ENCODE measurements at places on chromosomes 12 and 14.

- no peak for DNase-seq
Observed at GRCh38 chr14:98408024-98408555, 863.9 kb downstream of the BCL11B start.

DNA sequence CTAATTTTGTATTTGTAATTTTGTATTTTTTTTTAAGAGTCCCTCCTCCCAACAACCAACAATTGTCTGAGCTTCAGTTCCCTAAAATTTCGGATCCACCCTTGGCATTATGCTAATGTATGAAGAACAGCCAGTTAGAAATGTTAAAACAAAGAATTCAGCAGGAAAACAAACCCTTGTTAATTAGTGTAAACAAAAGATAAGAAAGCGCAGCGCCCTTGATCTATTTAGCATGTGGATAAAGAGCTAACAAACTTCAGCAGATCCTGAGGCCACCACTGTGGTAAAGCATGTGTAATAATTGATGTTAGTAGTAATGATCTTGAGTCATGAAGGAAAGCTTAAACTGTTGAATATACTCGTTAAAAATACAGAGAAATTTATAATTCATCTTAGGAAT, 199.8 kb downstream of the TMX1 start:
- DNase-seq = no peak

DNA sequence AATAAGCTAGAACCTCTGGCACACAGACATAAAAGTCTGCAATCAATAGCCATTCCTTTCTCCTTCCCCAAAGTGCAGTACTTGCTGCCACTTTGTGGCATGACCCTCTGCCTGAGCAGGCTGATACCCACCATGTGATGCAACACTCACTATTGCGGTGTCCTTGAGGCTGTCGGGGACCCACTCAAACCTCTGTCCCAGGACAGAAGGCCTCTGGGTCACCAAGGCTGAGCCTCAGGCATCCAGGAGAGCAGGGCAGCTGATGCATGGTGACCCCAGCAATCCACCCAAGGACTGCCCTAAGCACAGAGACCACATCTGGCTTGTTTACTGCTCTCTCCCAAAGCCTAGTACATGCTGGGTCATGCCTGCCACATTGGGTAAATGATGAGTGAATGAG, 114.2 kb downstream of the DPF3 start:
- DNase-seq = no peak

DNA sequence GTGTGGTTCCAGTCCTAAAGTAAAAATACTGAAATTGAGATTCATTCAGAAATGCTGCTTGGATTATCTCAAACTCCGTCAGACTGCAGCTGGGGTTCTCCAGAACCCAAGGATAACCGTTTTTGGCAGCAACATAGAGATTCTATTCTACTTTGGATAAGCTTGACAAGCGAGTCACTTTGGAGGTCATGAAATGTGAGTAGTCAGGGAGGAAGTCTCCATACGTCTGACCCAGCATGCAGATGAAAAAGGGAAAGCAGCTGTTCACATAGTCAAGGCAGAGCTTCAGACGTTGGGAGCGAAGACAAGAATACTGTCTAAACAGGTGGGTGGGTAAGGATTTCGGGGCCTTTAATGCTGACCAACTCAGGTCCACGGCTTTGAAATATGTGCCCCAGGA, 14.9 kb upstream of the HSP90B1 start:
- no peak for DNase-seq

DNA sequence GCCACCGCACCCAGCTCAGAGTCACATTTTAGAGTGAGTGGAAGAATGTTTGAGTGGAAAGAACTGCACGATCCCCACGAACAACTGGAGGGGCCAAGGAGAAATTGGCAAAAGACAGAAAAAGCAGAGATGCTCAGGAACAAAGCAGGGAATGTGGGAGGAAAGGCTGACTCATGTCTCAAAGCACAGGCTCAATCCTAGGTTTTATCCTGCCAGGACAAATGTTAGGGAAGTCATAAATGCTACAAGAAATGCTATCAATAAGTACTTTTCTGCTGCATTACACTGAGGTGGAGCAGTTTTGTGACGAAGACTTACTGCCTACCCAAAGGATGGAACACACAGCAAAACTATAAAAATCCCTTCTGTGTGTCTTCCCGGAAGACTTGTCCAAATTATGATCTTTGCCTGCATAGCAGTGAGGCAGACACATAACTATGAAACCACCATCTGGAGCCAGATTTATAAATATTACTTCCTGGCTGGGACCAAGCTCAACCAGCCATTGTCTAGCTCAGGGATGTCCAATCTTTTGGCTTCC, 26.7 kb downstream of the NIN start:
- no peak for DNase-seq

- DNase-seq = no peak
Observed at GRCh38 chr12:130966443-130967030, 12.8 kb downstream of the ADGRD1 start.

GRCh38 chr14:91484186-91484585, 25.9 kb downstream of the PPP4R3A start:
- DNase-seq = no peak

- DNase-seq = no peak
Observed at GRCh38 chr12:100919116-100919515, 124.5 kb downstream of the ANO4 start.

- no peak for DNase-seq
Observed at GRCh38 chr14:49769171-49769570, 1.2 kb downstream of the KLHDC2 start.

DNA sequence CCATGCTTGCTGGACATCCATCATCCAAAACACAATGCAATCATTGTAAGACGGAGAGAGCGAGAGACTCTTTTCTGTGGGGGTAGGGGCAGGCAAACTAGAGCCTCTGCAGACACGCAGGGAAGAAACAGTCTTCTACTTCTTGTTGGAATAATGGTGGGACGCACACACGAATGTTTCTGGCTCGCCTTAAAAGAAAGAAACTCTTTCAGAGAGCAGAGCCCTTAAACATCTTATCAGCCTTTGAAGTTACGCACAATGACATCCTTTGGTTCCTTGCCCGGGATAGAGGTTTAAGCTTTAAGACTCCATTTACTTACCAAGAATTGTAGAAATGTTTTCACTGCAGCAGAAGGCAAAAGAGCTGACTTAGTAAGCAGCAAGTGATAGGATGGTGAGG, 133.8 kb upstream of the FOXN3 start:
- no peak for DNase-seq

- no peak for DNase-seq
Observed at GRCh38 chr14:102848830-102849525, 71.7 kb downstream of the TRAF3 start.

- no peak for DNase-seq
Observed at GRCh38 chr12:106021516-106021915, 117.2 kb downstream of the NUAK1 start.

GRCh38 chr12:77553976-77554619, 276.6 kb upstream of the NAV3 start:
- DNase-seq = no peak

- no peak for DNase-seq
Observed at GRCh38 chr14:76948976-76949375, 79.5 kb downstream of the IRF2BPL start.

GRCh38 chr12:110841007-110841406, 5.8 kb upstream of the CCDC63 start:
- DNase-seq = no peak

GRCh38 chr12:132171293-132171967, 27.2 kb downstream of the NOC4L start:
- DNase-seq = no peak

GRCh38 chr14:22981876-22982476, 375 bp downstream of the AJUBA start:
- DNase-seq = no peak

- no peak for DNase-seq
Observed at GRCh38 chr12:81378601-81379285, 300.9 kb downstream of the ACSS3 start.

DNA sequence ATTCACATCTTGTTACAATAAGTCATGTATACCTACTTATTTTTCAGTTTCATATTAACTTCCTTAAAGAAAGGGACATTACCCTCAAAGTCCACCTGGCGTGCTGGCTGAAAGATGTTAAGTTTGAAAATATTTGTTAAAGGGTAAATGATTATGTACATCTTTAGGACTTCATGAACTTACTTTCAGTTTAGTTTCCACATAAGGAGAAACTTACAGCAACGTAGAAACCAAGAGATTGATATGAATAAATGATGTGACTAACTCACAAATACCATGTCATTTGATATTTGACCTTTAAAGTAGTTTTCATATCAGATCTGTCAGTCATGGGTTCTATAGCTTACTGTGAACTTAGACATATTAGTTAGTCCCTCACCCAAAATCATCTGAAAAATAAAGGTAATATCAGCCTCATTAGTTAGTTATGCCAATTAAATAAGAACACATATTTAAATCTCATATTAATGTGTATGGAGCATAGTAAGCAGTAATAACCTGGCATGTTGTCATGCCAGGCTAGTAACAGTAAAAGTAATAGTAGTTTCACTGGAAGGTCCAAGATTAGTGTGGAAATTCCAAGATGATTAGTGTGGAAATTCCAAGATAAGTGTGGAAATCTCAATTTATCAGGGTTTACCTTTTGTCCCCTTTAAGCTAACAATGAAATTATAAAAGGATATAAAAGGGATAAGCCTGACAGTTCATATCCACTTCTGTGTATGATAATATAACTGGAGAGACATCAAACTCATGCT, 1.9 kb upstream of the CLEC2D start:
- DNase-seq = no peak

DNA sequence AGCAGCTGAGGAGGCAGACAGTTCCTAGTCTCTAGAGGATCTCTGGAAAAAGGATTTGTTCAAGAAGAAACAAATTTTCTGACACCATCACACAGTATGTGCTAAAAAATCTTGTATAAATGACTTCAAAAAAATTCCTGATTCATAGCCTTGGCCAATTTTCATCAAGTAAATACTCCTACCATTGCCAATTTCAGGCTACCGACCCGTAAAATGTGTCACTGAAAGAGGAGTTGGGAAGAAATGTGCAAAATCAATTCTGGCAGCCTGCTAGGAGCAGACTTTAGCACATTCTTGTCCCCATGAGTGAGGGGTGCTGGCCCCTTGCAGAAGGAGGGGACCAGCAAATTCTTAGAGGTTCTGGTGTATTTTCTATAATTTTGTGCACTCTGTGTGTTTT, 109.4 kb downstream of the TMEM30B start:
- no peak for DNase-seq

GRCh38 chr12:88529531-88530488, 50.5 kb downstream of the KITLG start:
- no peak for DNase-seq

DNA sequence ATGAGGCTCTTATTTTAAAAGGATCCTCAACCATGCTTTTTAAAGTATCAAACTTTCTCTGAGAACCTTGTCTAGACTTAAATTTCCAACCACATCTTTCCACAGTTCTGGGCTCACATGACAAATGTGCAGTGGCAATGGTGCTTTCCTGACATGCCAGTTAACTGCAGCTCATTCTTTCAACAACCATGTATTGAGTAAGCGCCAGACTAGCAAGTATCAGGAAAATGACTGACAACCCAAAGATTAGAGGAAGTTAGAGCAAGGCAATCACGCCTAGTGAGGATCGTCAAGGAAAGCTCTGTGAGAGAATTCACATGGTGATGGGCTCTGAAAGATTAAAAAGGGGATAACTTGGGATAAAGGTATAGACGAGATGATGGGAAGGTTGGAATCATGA, 35.8 kb downstream of the FLVCR2 start:
- no peak for DNase-seq

DNA sequence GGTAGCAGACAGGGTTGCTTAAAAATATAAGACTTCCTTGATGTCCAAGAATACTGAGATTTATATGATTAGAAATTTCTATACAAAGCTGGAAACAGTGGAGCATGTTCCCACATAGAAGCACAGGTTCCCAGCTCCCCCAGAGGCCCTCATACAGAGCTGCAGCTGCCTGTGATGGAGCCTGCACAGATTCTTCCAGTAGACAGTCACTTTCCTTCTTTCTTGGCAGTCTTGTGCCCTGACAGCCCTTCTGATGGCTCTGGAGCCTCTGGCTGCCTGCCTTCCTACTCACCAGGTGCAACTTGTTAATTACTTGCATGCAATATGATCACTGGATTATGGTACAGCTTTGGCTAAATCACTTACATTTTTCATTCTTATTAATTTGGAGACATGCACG, 44.4 kb downstream of the BICD1 start:
- no peak for DNase-seq

DNA sequence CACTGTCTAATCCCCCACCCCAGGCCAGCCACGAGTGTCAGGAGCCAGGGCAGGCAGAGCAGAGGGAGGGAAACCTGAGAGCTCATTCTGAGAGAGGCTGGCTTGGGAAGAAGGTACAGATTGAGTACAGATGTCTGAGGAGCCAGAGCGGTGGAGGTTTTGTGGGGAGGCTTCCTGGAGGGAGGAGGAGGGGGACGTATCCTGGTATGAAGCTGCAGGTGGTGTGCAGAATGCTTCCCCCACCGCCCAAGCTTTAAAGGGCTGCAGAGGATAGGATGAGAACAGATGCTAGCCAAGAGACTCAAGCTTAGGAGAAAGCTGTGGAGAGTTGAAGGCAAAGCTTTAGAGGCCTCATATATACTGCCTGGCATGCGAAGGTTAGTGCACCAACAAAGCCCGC, 3.2 kb upstream of the TAMALIN start:
- DNase-seq = no peak

DNA sequence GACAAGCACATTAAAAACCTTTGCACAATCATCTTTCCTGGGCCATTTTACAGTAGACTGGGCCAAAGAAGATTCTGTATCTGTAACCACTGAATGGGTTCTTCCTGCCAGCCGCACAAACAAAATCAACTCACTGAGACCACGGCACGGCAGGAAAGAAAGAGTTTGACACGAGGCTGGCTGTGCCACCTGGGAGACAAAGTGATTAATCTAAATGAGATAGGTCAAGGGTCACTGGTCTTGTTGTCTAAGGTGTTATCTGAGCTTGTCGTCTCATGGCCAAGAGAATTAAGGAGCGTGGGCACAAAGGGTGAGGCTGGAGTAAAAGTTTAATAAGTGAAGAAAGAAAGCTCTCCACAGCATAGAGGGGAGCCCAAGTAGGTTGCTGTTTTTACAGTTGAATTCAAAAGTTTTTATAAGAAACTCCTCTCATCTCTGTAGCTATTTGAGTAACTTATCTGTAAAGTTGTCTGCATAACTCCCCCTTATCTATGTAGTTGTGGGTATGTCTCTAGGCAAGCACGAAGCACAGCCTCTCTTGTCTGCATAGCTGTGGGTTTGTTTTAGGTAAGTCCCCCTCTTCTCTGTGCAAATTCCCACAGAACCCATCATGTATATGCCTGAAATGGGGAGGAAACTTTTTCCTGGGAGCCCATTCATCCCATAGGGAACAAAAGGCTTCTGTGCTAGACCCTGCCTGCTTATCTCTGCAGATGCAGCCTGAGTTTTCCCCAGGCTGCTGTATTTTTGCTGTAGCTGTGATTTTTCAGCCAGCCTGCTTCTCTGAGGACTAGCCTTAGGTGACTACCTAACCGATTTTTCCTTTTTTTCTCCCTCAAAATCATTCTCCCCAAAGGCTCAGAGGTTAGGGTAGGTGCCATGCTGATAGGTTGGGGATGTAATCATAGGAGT, 1314.6 kb upstream of the TMEM132C start:
- no peak for DNase-seq

DNA sequence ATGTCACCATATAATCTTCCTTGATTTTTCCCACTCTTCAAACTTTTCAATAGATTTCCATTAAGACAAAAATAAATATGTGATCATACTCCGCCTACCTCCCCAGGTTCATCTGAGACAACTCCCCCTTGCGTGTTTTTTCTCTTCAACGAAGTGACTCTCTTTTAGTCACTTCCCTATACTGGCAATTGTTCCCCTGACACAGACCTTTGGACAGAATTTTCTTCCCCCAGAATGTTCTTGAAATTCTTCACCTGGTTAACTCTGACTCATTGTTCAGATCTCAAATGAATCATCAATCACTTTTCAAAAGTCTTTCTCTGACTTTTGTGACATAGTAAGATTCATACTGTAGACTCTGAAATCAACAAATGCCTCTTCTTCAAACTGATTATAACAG, 727.3 kb upstream of the LMO3 start:
- DNase-seq = no peak

All from stimulated activated CD4-positive, alpha-beta T cell treated with anti-CD3 and anti-CD28 coated beads, TNF-alpha, amount 100 ng/mL, for 4 hours (primary cell).